Upper lobe of right lung (tissue), 1 donor: ENCODE measurements at places on chromosomes 5 and 9. TPM values are rescaled to one million over a fixed set of nuclear protein-coding genes. Genes with fewer than 3 reads are reported as not detected.

IL12B gene
- not detected for total RNA-seq

SPARC gene
- 1,248 TPM for total RNA-seq

KCNMB1 gene
- total RNA-seq: 1.5 TPM

TMOD1 gene
- total RNA-seq: 11.3 TPM

SIT1 gene
- total RNA-seq: 2.2 TPM

APC gene
- 54.1 TPM for total RNA-seq

FNIP1 gene
- total RNA-seq: 42.7 TPM

- DNase-seq: no peak
Observed at GRCh38 chr9:92278110-92278509, 15.4 kb downstream of the IARS1 start.

- no peak for DNase-seq
Observed at GRCh38 chr5:32446630-32447029, 2.1 kb upstream of the ZFR start.

DNA sequence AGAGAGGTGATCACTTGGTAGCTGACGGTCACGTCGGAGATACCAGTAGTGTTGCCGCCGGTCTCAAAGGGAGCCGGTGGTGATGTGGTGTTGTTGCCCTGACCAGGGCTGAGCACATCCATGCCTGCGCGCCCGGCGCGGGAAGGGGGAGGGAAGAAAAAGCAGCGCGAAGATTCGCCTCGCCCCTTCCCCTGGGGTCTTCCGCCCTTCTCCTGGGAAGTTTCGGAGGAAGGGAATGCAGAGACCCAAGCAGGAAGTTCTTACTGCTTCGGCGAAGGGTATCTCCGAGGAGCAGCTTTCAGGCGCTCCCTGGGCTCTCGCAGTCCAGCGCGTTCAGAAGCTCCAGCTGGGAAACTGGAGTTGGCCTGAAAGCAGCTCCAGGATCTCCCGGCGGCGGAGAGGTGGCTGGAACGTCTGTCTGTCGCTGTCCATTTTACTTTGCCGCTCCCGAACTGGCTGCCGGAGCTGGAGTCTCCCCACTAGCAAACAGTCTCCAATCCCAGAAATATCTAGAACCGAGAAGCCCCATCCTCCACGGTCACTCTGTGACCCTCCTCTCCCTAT lies 565 bp downstream of the HTR1A start:
- peak; percentile 43 for DNase-seq
